ENCODE measurements at places on chromosomes 5 and 9.

GRCh38 chr9:130122456-130122855, 49.7 kb upstream of the NCS1 start:
- no peak for DNase-seq

DNA sequence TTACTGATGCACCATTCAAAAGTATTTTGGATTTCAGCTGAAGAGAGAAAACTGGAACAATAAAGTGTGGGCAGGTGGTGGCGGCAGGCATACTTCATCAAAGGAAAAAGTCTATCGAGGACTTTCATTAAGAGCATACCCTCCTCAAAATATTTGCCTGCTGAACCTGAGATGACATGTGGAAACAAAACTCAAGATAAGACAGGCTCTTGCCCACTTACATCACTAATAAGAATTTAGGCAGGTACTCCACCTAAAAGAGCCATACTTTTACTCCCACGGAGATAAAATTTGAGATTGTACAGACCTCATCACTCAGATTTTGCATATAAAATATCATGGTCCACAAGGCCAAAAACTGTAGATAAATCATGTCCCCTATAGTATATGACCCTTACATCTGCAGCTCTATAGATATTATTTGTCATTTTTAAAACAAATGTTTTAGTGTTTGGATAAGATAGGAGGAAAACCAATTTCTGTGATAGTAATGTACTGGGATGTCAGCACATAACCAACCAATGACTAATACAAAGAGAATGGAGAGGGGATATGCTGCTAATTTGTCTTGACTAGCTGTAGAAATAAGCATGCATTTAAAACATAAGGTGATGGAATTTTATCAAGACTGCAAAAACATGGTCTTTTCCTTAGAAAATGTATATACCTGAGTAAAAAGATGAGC, 730.6 kb upstream of the ZNF608 start:
- no peak for DNase-seq

GRCh38 chr5:179509239-179509638, 41.1 kb upstream of the RUFY1 start:
- DNase-seq = no peak

- DNase-seq = no peak
These were observed 50.3 kb downstream of the PHAX start for GRCh38 chr5:126651013-126651577.

DNA sequence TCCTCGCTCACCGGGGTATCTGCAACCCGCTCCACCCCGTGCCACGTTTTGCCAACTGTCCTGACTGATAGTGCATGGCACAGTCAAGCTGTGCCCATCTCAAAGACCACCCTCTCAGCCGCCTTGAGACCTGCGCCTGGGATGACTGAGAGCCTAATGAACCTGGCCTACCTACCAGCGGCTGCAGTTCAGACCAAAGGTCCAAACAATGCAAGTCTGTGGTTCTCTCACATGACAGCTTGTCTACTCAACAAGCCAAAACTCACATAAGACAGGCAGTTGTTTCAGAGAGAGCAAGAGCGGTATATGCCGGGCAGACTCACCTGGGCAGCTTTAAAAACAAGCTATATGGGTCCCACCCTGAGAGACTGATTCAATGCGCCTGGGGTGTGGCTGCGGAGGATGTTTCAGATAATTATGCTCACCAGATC, 70.5 kb downstream of the EPB41L4B start:
- no peak for DNase-seq

GRCh38 chr5:26024774-26025173, 1013.6 kb downstream of the CDH9 start:
- DNase-seq = no peak

GRCh38 chr9:108673386-108673785, 182.4 kb downstream of the ACTL7B start:
- no peak for DNase-seq
